ENCODE measurements at places on chromosomes 11 and 22. TPM values are rescaled to one million over a fixed set of nuclear protein-coding genes. Genes with fewer than 3 reads are reported as not detected.

HORMAD2 gene
- not detected for total RNA-seq

HMOX1 gene
- 3.8 TPM for total RNA-seq

TMPRSS13 gene
- 0.15 TPM for total RNA-seq

FXYD2 gene
- 1.4 TPM for total RNA-seq

CHEK1 gene
- total RNA-seq, result 1.5 TPM

SNX32 gene
- not detected for total RNA-seq
